CD4-positive, alpha-beta T cell treated with Interferon gamma for 1 hour (primary cell): ENCODE measurements at places on chromosomes 7 and 10.

- DNase-seq: no peak
These were observed 65.1 kb downstream of the PAXIP1 start for GRCh38 chr7:154937837-154938236.

DNA sequence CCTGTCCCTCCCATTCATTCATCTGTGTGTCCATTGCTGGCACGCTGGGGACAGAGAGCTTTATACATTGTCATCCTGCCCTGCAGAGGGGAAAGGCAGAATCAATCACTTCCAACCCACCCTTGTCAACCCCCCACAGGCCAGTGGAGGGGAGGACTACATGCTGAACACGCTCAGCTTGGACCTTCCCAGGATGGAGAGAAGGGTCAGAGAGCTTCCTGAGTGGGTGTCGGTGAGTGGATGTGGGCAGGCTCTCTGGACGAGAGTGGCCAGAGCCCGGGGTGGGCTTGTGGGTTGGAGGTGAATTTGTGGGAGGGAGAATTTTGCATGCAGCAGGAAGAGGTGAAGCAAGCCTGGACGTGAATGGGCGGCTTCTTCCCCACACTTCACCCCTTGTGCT is 93.9 kb downstream of the DNAJB6 start:
- DNase-seq: no peak

DNA sequence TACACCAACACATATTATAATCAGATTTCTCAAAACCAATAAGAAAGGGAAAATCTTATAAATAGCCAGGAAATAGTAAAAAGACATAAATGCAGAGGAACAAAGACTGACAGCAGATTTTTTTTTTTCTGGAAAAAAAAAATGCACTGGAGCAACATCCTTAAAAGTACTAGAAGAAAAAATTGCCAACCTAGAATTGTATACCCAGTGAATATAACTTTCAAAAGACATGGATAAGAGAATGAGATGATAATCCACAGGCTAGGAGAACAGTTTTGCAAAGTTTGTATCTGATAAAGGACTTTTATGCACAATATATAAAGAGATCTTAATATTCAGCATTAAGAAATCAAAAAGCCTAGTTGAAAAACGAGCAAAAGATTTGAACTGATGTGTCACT is 554.0 kb downstream of the AUTS2 start:
- DNase-seq: no peak

GRCh38 chr7:22485189-22485588 is 14.8 kb downstream of the STEAP1B start:
- no peak for DNase-seq

DNA sequence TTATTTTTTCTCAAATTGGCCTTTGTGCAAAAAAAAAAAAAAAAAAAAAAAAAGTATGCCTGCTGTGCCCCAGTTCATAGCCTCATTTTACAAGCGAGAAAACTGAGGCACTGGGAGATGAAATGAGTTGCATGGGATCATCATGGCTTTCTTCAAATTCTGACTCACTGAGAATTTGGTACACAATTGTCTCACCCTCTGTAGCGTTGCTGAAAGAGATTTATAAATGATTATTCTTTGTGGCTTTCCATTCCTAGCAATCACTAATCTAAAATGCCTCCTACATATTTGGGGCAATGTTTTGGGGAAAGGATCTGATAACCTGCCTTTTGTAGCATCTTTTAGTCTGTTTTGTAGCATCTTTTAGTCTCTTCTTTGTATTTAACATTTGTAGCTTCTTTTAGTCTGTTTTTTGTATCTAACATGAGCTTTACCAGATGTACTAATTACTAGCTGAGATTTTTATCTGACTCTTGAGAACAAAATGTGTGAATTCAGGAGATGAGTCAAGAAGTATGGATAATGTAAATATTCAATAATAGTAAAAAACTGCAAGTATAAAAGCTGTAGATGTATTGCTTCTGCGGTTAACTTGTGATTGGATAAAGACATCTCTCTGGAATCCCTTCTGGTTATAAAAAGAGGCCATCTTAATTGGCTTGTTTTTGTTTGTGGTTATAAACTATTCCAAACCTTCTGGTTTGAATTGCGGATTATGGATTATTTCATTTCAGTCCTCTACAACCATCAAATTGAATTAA is 161.4 kb downstream of the ARID5B start:
- no peak for DNase-seq

DNA sequence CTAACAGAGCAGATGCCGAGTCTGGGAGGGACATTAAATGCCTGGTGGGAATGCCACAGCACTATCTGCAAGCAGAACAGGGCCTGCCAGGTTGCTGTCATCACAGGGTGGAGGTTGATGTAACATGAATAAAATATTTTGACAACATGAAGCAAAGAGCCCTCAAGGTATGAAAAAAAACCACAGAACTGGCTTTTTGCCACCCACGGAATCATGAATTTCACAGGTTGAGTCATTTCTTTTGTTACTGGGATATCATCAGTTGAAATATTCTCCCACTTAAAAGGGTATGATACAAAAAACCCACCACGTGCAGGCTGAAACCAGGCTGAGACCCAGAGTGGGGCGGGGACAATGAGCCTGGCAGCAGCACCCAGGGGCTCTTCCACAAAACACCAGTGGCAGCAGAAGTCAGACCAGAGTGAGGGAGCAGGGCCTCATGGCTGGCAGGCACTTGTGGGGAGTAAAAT is 220.1 kb downstream of the TNS3 start:
- no peak for DNase-seq

DNA sequence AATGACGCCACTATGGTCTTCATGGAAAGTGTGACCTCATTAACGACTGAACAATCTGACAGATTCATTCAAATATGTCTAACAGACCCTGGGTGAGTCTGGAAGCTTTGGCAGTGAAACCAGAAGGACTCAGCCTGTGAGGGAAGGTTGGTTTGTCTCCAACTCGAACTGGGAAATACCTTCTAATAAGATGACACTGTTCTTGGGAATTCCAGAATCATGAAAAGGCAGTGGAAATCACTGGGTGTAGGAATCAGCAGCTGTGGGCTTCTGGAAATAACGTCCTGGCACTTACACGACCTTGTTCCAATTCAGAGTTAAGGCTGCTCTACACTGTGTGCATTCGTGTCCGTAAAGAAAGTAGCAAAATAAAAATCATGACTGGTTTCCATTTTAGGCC is 75.1 kb downstream of the DGKI start:
- no peak for DNase-seq

DNA sequence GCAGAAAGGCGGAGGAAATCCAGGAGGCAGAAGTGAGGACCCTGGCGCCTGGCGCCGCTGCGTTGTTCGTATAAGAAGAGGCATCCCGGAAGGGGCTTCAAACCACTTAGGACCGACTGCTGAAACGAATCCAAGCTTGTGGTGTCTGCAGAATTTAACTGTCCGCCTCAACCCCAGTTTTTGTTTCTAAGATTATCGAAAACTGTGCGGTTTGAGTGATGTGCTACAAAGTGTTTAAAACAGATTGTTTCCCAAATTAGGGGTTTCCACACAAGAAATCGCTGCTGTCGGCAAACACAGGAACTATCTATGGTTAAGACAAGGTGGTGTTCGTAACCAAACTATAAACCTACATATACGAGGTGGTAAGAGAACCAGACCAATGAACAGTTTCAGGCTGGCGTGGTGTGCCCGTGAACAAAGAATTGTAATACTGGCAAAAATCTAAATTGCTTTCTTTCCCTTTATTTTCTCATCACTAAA is 835 bp upstream of the DGKI start:
- no peak for DNase-seq
